ENCODE measurements at places on chromosomes 5 and 9. TPM values are rescaled to one million over a fixed set of nuclear protein-coding genes. Genes with fewer than 3 reads are reported as not detected.

GRCh38 chr5:37189355-37189754 lies 59.8 kb downstream of the CPLANE1 start:
- no peak for DNase-seq

Gene SLC36A2
- polyA plus RNA-seq: not detected

Gene BTNL3
- not detected for polyA plus RNA-seq

GRCh38 chr5:6849316-6850105 lies 136.3 kb downstream of the TENT4A start:
- DNase-seq: no peak

Gene RMRP
- polyA plus RNA-seq: 21.6 TPM

Gene SPATA31C1
- polyA plus RNA-seq: not detected

GRCh38 chr9:19554529-19554928 lies 145.7 kb downstream of the ACER2 start:
- DNase-seq: no peak

DNA sequence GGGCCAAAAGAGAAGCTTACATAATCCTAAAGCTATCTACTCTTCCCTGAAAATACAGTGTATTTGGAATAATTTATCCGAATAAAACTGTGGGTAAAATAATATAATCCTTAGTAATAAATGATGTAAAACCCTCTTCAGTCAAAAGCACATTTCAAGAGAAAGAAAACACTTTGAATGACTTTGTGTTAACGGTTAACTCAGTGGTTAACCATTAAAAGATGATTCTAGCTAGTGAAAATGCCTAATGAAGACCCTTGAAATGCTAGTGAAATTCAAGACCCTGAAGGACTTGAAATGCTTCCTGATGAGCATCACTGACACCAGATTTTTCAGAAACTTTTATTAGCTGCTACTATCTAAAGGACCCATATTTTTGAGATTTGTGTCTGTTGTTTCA lies 70.7 kb downstream of the COX7C start:
- DNase-seq: no peak

DNA sequence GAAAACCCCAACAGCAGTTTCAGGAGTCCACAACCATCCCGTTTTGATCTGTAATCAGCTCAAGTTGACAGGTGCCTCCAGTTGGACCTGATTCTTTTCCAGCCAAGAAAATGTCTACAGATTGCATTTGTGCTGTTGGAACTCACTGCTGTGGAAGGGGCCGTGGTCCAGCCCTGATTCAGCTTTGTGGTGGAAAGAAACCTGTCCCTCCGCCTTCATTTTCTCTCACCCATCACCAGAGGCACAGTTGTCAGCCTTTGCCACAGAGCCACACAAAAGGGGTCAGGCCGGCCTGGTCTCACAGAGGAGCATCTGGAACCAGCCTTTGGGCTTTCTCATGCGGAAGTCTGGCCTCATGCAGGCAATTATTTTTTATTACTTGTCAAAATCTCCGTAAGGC lies 483.6 kb downstream of the GADD45G start:
- DNase-seq: no peak

GRCh38 chr9:68983008-68983411 lies 30.9 kb downstream of the PRKACG start:
- no peak for DNase-seq

Gene HAPLN1
- polyA plus RNA-seq: not detected

- no peak for DNase-seq
Measured at GRCh38 chr5:134245101-134245604, 19.3 kb upstream of the PPP2CA start.

GRCh38 chr9:4799775-4800174 lies 7.0 kb downstream of the RCL1 start:
- no peak for DNase-seq

Gene GOLM1
- polyA plus RNA-seq: 12.9 TPM

GRCh38 chr9:4661611-4662010 lies 483 bp upstream of the PLPP6 start:
- DNase-seq: no peak

Gene KIAA0825
- 1.2 TPM for polyA plus RNA-seq

GRCh38 chr5:175710326-175710725 lies 52.5 kb downstream of the HRH2 start:
- DNase-seq: no peak

Gene AKNA
- polyA plus RNA-seq: 0.57 TPM

Gene PRRC1
- 63.1 TPM for polyA plus RNA-seq
